ENCODE measurements at places on chromosomes 5 and 9. TPM values are rescaled to one million over a fixed set of nuclear protein-coding genes. Genes with fewer than 3 reads are reported as not detected.

DNA sequence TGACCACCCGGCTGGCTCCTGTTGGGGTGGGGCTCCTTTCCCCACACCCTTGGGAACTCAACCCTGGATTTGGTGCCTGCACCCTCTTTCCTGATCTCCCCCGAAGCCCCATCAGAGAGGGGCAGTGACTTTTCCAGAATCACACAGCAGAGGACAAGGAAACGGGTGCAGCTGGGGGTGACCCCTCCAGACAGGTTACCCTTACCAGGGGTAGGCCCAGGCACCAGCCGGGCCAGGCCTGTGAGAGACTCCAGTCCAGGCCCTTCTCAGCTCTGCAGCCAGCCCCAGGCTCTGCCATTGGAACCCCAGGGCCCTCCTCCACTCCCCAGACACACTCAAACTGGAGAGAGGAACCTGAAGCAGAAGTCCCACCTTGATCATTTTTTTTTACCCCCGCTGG is 19.0 kb upstream of the PHYHD1 start:
- peak overlapping the region; percentile 36 for H3K27ac ChIP-seq
- H3K4me3 ChIP-seq: no peak overlapping the region
- H3K36me3 ChIP-seq: no peaks in the 10 kb centered on the region
- H3K27me3 ChIP-seq: no peaks in the 10 kb centered on the region
- H3K4me1 ChIP-seq: peaks cover 3% of the 10 kb centered on the region

DNA sequence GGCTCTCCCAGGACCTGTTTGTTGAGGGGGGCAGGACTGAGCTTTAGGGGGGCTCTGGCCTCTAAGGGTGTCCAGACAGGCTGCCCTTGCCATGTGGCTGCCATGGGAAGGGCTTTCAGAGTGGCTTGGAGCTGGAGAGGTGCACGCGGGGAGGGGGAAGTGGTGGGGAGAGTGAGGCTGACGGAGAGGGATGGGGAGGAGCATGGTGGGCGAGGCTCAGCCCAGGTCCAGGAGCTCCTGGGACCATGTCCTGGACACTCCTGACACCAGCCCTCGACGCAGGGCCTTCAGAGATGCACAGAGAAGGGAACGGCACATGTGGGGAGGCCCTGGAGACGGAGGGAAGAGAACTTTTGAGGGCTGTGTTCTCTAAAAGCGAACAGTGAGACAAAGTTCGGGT is 2.4 kb downstream of the SPAAR start:
- no peak overlapping the region for H3K4me3 ChIP-seq
- peaks cover 27% of the 10 kb centered on the region for H3K4me1 ChIP-seq
- DNase-seq: no peak
- H3K27ac ChIP-seq: no peak overlapping the region

- no peaks in the 10 kb centered on the region for H3K27me3 ChIP-seq
- no peak overlapping the region for H3K27ac ChIP-seq
- no peaks in the 10 kb centered on the region for H3K4me1 ChIP-seq
- no peaks in the 10 kb centered on the region for H3K36me3 ChIP-seq
Observed at GRCh38 chr5:124395287-124395686, 351.2 kb downstream of the ZNF608 start.

DNA sequence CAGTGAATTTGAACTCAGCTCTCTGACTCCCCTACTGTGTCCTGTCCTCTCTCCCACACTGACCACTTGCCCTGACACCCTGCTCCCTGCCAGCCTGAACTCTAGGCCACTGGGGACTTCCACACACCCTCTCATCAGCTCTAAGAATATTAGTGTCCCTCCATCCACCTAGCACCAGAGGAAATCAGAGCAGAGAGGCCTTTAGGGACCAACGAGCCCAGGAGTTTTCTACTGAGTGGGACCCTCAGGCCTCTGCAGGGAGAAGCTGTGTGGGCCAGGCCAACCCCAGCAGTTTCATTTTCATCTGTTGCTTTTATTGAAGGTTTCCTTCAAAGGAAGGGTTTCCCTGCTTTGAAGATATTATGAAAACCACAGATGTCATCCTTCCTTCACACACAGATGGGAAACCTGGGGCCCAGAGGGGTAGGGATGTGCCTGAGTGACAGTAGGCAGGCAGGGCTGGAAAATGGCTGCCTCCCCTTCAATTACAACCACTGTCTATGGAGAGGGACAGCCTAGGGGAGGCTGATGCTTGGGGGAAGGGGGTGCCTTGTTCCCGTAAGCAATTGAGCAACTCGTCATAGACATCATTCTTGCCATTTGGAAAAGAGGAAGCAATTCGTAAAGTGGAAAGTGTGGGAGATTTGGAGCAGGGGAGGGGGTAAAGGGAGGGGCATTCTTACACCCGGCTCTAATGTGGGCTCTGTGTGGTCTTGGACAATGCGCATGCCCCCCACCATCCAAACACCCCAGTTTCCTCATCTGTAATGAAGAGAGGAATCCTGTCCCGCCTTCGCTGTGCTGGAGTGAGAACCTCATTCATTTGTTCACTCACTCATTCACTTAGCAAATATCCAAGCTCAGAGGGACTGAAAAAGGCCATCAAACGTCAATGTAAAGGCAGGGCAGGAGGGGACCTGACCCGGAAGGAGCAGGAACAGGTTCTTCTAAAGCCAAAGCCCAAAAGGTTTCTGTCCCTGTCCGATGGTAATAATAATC is 3.9 kb downstream of the GLIPR2 start:
- DNase-seq: no peak
- no peak overlapping the region for H3K4me3 ChIP-seq
- H3K4me1 ChIP-seq: no peaks in the 10 kb centered on the region
- H3K36me3 ChIP-seq: no peaks in the 10 kb centered on the region
- no peaks in the 10 kb centered on the region for H3K27me3 ChIP-seq

GRCh38 chr5:113044776-113045465 is 68.3 kb downstream of the DCP2 start:
- DNase-seq: no peak
- no peak overlapping the region for H3K4me3 ChIP-seq
- H3K36me3 ChIP-seq: no peaks in the 10 kb centered on the region

DNA sequence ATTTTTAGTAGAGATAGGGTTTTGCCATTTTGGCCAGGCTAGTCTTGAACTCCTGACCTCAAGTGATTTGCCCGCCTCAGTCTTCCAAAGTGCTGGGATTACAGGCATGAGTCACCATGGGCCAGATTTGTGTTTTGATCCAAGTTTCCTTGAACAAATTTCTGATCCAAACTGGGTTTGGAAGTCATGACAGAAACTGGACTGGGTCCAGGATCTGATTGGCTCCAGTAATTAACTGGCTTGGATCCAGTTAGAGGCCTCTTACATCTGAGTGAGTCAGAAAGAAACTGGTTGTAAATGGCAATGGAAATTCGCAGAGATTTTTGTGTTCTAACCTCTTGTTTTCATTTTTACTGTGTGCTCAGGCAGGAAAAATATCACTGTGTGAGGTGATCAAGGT is 141.6 kb downstream of the SLC25A46 start:
- H3K4me1 ChIP-seq: no peaks in the 10 kb centered on the region
- no peaks in the 10 kb centered on the region for H3K36me3 ChIP-seq
- no peak overlapping the region for H3K4me3 ChIP-seq
- peak overlapping the region; percentile 10 for H3K27ac ChIP-seq
- no peak for DNase-seq
- H3K27me3 ChIP-seq: no peaks in the 10 kb centered on the region

DNA sequence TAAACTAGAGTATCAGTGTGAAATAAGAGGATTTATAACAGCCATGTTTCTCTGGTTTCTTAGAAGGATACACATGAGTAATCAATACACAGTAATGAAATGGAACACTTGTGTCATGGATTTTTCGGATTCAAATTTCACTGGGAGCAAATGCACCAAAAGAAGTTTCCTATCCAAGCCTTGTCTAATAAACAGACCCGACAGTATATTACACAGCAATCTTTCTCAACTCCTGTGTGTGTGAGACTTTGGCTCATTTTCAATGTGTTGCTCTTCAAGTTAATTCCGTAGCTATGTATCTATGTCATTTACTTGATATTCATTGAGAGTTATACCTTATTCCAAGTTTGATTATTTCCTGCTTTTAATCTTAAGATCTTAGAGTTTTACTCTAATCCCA is 930.2 kb downstream of the MAT2B start:
- DNase-seq: peak; percentile 26
- no peaks in the 10 kb centered on the region for H3K36me3 ChIP-seq
- H3K4me1 ChIP-seq: no peaks in the 10 kb centered on the region
- no peak overlapping the region for H3K4me3 ChIP-seq

The TRAF1 gene
- total RNA-seq: 10.9 TPM

DNA sequence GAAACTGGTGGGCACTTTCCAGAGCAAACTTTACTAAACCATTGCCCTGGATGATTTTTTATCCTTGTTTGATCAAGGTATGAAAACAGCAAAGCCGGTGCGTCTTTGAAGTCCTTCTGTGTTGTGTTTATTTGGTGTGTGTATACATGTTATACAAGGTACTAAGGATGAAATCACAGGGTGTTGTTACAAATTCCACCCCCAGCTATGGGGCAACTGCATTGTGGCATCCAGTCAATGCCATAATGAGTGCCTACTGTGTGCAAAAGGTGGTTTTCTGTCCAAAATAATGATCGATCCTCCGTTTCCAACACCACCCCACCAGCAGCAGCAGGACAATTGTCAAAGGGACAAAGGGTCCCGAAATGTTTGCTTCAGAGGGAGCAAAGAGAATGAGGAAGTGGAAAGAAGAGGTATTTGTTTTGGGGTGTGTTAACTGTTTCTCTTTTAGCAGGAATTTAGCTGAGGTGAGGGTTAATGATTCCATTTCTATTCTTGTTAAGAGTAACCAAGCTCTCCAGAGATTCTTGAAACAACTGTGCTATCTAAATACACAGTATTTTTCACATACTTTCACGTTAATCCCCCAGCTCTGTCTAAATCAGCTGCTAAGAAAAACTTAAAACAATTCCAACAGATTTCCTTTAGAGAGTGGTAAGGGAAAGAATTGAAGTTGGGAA is 568.7 kb upstream of the KLF4 start:
- no peaks in the 10 kb centered on the region for H3K27me3 ChIP-seq
- no peak for DNase-seq
- no peak overlapping the region for H3K27ac ChIP-seq

The HBEGF gene
- 7.8 TPM for total RNA-seq

DNA sequence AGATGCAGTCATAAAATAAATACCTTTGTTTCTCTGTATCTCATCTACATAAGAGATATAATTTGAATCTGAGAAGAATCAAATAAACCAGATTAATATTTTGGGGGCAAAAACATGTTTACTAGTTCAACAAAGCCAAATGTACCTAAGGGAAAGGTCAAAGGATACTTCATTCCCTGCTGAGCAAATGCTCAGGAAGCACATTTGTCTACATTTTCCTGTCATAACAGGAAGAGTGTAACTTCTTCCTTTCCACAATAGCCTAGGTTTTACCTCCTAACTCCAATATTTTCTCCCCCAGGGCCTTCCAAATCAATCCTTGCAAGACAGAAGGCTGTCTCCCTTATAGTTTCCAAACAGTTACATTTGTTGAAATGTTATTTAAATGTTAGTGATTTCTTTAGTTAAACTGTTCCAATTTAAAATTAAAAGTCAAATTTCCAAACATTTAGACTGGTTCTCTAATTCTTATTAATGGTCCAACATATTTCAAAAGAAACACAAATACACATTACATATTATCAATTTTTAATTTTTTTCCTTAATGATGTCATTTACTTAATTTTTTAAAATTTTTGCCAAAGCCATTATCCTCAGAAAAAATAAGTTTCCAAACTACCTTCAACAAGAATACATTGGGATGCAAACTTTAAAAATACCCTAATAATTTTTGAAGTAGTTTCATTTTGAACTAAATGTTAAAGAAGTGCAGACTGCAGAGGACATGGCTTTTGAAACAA is 67.8 kb downstream of the MEF2C start:
- no peak overlapping the region for H3K27ac ChIP-seq
- H3K4me1 ChIP-seq: no peaks in the 10 kb centered on the region
- no peak for DNase-seq

The PCDHB4 gene
- total RNA-seq: 5.8 TPM

DNA sequence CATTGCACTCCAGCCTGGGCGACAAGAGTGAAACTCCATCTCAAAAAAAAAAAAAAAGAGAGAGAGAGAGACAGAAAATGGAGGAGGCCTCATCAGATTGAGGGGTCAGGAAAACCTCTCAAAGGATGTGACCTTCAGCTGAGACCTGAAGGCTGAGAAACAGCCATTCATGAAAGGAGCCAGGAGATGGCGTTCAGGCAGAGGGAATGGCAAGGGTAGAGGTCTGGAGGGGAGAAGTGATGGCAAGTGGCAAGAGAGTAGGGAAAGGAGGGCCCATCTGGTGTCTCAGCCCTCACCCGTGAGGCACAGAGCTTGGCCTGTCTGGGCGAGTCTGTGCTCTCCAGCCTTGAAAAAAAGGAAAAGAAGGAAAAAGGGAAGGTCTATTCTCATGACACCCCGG is 17.0 kb downstream of the CAMK2A start:
- H3K36me3 ChIP-seq: no peaks in the 10 kb centered on the region
- H3K27ac ChIP-seq: no peak overlapping the region
- H3K4me3 ChIP-seq: no peak overlapping the region
- H3K27me3 ChIP-seq: no peaks in the 10 kb centered on the region
- H3K4me1 ChIP-seq: no peaks in the 10 kb centered on the region

The SLC36A3 gene
- total RNA-seq: not detected

The ZDHHC11B gene
- total RNA-seq: 5.4 TPM

The HMCN2 gene
- 8.6 TPM for total RNA-seq

The GADD45G gene
- 7.3 TPM for total RNA-seq

DNA sequence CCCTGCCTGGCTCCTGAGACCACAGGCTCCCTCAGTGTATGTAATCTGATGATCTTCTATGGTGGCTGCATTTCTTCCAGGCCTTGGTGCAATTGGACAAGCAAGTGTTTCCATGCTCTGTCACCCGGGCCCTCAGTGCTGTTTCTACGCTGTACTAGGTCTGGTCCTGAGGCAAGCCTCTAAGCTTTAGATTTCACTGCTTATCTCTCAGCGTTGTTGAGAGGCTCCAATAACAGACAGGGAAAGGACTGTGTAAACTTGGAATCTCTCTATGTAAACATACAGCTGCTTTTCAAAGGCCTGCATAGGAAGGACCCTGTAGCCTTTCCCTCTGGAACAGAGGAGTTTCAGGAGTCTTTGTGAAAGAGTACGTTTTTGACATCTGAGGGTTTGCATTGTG is 38.6 kb upstream of the NFIB start:
- H3K36me3 ChIP-seq: no peaks in the 10 kb centered on the region
- H3K27me3 ChIP-seq: peaks cover 32% of the 10 kb centered on the region
- peaks cover 7% of the 10 kb centered on the region for H3K4me1 ChIP-seq

GRCh38 chr5:43304525-43304924 is 8.7 kb downstream of the HMGCS1 start:
- no peak for DNase-seq
- H3K4me3 ChIP-seq: no peak overlapping the region
- no peaks in the 10 kb centered on the region for H3K27me3 ChIP-seq
- H3K4me1 ChIP-seq: peaks cover 2% of the 10 kb centered on the region
- H3K36me3 ChIP-seq: no peaks in the 10 kb centered on the region

The PFN3 gene
- not detected for total RNA-seq

The SPINK1 gene
- 2.2 TPM for total RNA-seq

The FOXD4L4 gene
- 0.31 TPM for total RNA-seq

GRCh38 chr5:23268136-23268535 is 239.3 kb upstream of the PRDM9 start:
- H3K27ac ChIP-seq: no peak overlapping the region
- H3K36me3 ChIP-seq: no peaks in the 10 kb centered on the region
- H3K4me1 ChIP-seq: no peaks in the 10 kb centered on the region
- no peak overlapping the region for H3K4me3 ChIP-seq
